Activated CD8-positive, alpha-beta T cell treated with anti-CD3 and anti-CD28 coated beads, Interleukin-2, amount 10 ng/mL, durations not matched to agents 7 days and 5 days (primary cell): ENCODE measurements at places on chromosomes 4 and X.

DNA sequence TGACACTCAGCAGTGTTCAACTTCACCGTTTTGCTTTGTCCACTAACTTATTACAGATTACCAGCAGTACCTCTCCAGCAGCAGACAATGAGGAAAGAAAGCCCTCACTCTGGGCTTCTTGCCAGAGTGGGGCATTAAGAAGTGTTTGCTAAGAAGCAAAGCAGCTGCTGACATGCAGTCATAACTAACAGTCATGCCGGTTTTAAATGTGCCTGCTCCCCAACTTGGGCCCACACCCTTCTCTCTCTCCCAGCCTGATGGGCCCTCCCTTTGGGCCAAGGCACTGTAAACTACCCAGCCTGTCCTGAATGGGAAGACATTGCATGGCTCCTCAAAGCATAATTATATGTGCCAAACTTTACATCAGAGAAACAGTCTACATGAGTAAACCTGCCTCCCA lies 54.6 kb upstream of the HHIP start:
- no peak overlapping the region for H3K4me3 ChIP-seq
- H3K4me1 ChIP-seq: peaks cover 3% of the 10 kb centered on the region
- DNase-seq: no peak
- no peak overlapping the region for H3K27ac ChIP-seq
- no peaks in the 10 kb centered on the region for H3K27me3 ChIP-seq

GRCh38 chrX:39639871-39640270 lies 457.9 kb downstream of the BCOR start:
- H3K4me3 ChIP-seq: no peak overlapping the region
- H3K4me1 ChIP-seq: peaks cover 2% of the 10 kb centered on the region

- no peaks in the 10 kb centered on the region for H3K27me3 ChIP-seq
- H3K36me3 ChIP-seq: peaks cover 64% of the 10 kb centered on the region
- no peak for DNase-seq
- H3K4me3 ChIP-seq: no peak overlapping the region
These were observed 18.9 kb upstream of the MSMO1 start for GRCh38 chr4:165308606-165309005.

DNA sequence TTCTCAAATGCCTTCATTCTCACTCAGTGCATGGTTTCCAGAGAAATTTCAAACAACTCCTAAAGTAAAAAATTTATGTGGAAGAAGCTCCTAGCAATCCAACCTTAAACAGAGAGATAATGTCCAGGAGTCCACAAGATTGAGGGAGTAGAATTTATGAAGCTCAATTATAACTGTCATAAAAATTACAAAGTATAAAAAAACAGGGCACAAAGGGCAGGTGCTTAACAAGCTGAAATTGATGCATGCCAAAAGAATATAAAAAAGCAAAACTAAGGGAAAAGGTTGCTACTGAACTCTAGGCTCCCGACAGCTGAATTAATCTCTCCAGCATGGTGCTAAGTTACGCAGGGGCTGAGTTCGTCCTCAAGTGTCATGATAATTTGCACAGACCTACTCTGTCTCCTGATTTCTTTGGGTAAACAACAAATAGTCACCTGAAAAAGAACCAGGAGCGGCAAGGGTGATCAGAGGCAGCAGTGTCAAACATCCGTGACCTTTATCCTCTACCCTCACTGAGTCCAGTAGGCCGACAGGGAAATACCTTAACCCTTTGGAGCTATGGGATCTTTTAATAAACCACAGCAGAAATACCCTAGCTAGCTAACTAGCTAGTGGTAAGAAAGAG lies 47.2 kb upstream of the RELL1 start:
- no peaks in the 10 kb centered on the region for H3K27me3 ChIP-seq
- H3K4me1 ChIP-seq: no peaks in the 10 kb centered on the region
- H3K27ac ChIP-seq: no peak overlapping the region
- H3K4me3 ChIP-seq: no peak overlapping the region
- H3K36me3 ChIP-seq: no peaks in the 10 kb centered on the region
- DNase-seq: no peak

- no peaks in the 10 kb centered on the region for H3K36me3 ChIP-seq
- no peak for DNase-seq
- no peak overlapping the region for H3K4me3 ChIP-seq
These were observed 48.8 kb downstream of the PTCHD1 start for GRCh38 chrX:23383411-23383810.

DNA sequence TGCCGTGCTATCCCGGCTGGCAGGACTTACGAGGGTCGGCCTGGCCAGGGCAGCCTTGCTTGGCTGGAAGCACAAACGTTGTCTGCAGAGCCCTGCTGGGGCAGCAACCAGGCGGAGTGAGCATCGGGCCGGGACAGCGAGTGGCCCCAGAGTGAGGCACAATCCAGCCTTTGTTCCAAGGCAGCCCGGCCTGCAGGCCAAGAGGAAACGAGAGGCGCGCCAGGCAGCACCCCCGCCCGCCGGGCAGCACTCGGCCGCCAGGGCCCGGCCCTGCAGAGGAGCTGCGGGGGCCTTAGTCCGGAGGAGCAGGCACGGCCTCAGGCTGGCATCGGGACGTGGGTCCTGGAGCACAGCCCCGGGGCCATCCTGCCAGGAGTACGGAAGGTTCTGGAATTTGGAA lies 24.1 kb downstream of the FGFRL1 start:
- no peaks in the 10 kb centered on the region for H3K4me1 ChIP-seq
- DNase-seq: no peak
- no peak overlapping the region for H3K4me3 ChIP-seq
- H3K36me3 ChIP-seq: no peaks in the 10 kb centered on the region

GRCh38 chrX:3501833-3502535 lies 155.5 kb upstream of the MXRA5 start:
- no peaks in the 10 kb centered on the region for H3K27me3 ChIP-seq
- H3K36me3 ChIP-seq: no peaks in the 10 kb centered on the region
- no peak for DNase-seq
- no peaks in the 10 kb centered on the region for H3K4me1 ChIP-seq

DNA sequence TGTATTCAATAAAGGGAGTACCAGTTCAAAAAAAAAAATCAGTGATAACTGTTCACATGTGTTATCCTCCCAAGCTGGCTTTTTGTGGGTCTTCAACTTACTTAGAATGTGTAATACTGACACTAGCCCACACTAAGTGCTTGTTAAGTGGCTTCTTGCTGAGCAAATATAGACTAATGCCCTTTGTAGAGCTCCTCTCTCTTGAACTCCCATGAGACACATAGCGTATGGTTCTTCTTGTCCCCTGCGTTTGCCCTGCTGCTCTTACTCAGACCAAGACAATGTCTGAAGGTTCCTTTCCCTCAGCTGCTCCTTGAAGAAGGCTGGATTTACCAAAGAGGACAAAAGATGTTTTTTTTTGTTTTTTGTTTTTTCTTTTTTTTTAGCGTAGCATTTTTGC lies 110.9 kb downstream of the FRAS1 start:
- peaks cover 11% of the 10 kb centered on the region for H3K27me3 ChIP-seq
- no peak overlapping the region for H3K27ac ChIP-seq
- DNase-seq: no peak
- H3K4me1 ChIP-seq: peaks cover 6% of the 10 kb centered on the region
- no peak overlapping the region for H3K4me3 ChIP-seq

- H3K36me3 ChIP-seq: peaks cover 16% of the 10 kb centered on the region
- H3K27me3 ChIP-seq: no peaks in the 10 kb centered on the region
- peaks cover 5% of the 10 kb centered on the region for H3K4me1 ChIP-seq
- no peak overlapping the region for H3K27ac ChIP-seq
- H3K4me3 ChIP-seq: no peak overlapping the region
- no peak for DNase-seq
These were observed 9.2 kb downstream of the UBE2A start for GRCh38 chrX:119583431-119584059.

- H3K4me3 ChIP-seq: no peak overlapping the region
- H3K27ac ChIP-seq: no peak overlapping the region
- no peak for DNase-seq
- H3K36me3 ChIP-seq: no peaks in the 10 kb centered on the region
- H3K4me1 ChIP-seq: no peaks in the 10 kb centered on the region
These were observed 477.6 kb downstream of the PACRGL start for GRCh38 chr4:21177871-21178270.

DNA sequence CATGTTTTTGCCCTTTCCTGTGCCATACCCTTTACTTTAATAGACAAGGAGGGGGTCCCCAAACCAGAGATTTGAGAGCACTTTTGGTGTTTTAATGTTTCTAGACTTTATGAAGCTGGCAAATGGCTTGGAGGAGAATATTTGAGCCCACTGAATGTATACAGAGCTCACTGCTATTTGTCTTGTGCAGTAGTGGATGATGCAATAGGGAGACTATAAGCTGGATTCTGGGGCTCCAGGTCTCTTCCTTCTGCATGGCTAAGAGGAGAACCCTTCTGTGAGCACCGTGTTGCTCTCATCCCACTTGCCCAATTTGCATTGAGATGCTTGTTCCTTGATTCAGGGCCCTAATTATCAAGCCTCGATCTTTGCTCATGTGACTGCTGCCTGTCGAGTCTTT lies 8.9 kb upstream of the PUDP start:
- H3K4me3 ChIP-seq: no peak overlapping the region
- H3K27ac ChIP-seq: no peak overlapping the region
- no peaks in the 10 kb centered on the region for H3K36me3 ChIP-seq

GRCh38 chr4:152460488-152460887 lies 75.4 kb downstream of the FBXW7 start:
- peaks cover 74% of the 10 kb centered on the region for H3K4me1 ChIP-seq
- H3K36me3 ChIP-seq: peaks cover 11% of the 10 kb centered on the region
- H3K27ac ChIP-seq: peak overlapping the region; percentile 45
- no peak overlapping the region for H3K4me3 ChIP-seq
- H3K27me3 ChIP-seq: no peaks in the 10 kb centered on the region

DNA sequence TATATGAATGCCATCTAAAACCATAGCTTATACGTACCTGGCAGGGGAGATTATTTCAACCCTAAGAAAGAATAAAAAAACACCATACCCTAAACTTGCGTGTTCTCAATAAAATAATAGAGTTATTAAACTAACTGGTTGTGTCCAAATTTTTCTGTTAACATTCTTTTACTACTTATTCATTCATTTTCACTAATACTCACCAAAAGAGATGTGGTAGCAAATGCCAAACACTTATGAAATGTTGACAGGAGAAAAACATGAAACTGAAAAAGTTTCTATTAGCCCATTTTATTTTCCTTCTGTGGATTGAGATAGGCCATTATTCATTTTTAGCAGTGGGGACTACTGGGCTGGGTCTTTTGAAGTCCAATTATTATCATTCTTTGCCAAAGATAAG lies 102.0 kb downstream of the TSPAN5 start:
- no peak overlapping the region for H3K4me3 ChIP-seq
- DNase-seq: no peak
- peaks cover 10% of the 10 kb centered on the region for H3K36me3 ChIP-seq
- no peaks in the 10 kb centered on the region for H3K27me3 ChIP-seq
- H3K4me1 ChIP-seq: peaks cover 2% of the 10 kb centered on the region

DNA sequence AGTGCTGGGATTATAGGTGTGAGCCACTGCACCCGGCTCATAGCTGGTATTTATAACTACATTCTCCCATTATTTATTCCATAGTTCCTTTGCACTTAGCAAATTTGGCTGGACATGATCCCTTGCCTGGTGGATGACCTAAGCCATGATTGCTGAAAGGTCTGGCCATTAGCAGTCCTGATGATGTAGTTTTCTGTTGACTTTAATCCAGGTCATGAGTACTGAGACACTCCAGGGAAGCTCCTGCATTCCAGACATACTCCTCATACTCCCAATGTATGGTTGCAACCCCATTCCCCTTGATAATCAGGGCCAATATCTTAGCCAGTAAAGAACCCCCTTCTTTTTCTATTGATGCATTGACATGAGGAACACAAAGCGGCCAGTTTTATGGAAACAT lies 24.4 kb upstream of the MGST2 start:
- no peaks in the 10 kb centered on the region for H3K36me3 ChIP-seq
- H3K4me1 ChIP-seq: no peaks in the 10 kb centered on the region
- no peak overlapping the region for H3K27ac ChIP-seq
- H3K27me3 ChIP-seq: peaks cover 5% of the 10 kb centered on the region

DNA sequence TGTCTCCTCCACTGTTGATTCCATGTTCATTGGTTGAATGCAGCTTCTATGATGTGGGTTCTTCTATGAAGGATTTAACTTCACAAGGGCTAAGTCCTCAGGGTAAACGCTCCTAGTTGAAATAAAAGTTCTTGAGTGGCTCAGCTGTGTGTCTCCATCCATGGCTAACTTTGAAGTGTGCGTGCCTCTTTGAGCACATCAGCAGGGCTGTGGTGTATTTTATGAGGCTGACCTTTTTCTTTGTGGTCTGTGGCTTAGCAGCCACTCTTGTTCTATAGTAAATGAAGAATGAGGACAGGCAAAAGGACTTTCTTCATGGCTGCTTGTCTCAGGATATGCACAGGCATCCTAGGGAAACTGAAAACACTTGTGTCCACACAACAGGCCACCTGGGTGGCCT lies 88.5 kb downstream of the KIT start:
- H3K4me1 ChIP-seq: peaks cover 40% of the 10 kb centered on the region
- H3K4me3 ChIP-seq: no peak overlapping the region
- peak overlapping the region; percentile 77 for H3K27ac ChIP-seq

- H3K4me3 ChIP-seq: no peak overlapping the region
- no peak overlapping the region for H3K27ac ChIP-seq
- no peak for DNase-seq
These were observed 496.3 kb downstream of the PDGFC start for GRCh38 chr4:156475322-156475721.

- H3K36me3 ChIP-seq: no peaks in the 10 kb centered on the region
- peaks cover 8% of the 10 kb centered on the region for H3K27me3 ChIP-seq
- no peak overlapping the region for H3K27ac ChIP-seq
- no peak overlapping the region for H3K4me3 ChIP-seq
These were observed 13.6 kb upstream of the KIT start for GRCh38 chr4:54643958-54644751.

- H3K4me1 ChIP-seq: no peaks in the 10 kb centered on the region
- no peaks in the 10 kb centered on the region for H3K27me3 ChIP-seq
- DNase-seq: peak; percentile 54
- peaks cover 21% of the 10 kb centered on the region for H3K36me3 ChIP-seq
These were observed 75.0 kb downstream of the PTTG2 start for GRCh38 chr4:38034986-38035882.

- peak; percentile 71 for DNase-seq
- peaks cover 15% of the 10 kb centered on the region for H3K4me1 ChIP-seq
- H3K4me3 ChIP-seq: peak within 1 kb of the TSS; percentile 57
- no peak within 1 kb of the TSS for H3K27ac ChIP-seq
- no peaks in the 10 kb centered on the region for H3K36me3 ChIP-seq
These were observed at the start of gene PCYT1B for GRCh38 chrX:24647257-24648058. PCYT1B (minus strand) TSS chrX:24647347; CDS start chrX:24647105, 242 bp downstream.

DNA sequence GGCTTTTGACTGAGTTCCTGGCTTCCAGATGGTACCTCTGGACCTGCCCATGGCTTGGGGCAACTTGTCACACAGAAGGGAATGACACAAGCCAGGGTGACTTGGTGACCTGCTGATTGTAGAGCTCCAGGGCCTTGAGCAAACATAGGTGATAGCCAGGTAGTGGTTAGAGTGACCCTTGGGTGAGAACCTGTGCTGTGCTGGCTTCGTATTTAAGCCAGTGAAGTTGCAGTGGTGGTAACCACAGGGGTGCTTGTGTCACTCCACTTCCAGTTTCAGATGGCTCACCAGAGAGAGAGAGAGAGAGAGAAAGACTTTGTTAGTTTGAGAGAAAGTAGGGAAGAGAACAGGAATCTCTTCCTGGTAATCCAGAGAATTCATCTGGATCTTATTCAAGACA lies 471.6 kb downstream of the ZIC3 start:
- H3K4me3 ChIP-seq: no peak overlapping the region
- no peaks in the 10 kb centered on the region for H3K27me3 ChIP-seq
- no peaks in the 10 kb centered on the region for H3K36me3 ChIP-seq
- no peaks in the 10 kb centered on the region for H3K4me1 ChIP-seq
- no peak overlapping the region for H3K27ac ChIP-seq

- H3K4me3 ChIP-seq: no peak overlapping the region
- no peak overlapping the region for H3K27ac ChIP-seq
- no peaks in the 10 kb centered on the region for H3K4me1 ChIP-seq
- DNase-seq: no peak
- H3K36me3 ChIP-seq: no peaks in the 10 kb centered on the region
- H3K27me3 ChIP-seq: no peaks in the 10 kb centered on the region
These were observed 84.0 kb downstream of the CCSER1 start for GRCh38 chr4:90211174-90211573.
